Progenitor cell of endocrine pancreas (in vitro differentiated cells): ENCODE measurements at places on chromosomes 5 and 9.

DNA sequence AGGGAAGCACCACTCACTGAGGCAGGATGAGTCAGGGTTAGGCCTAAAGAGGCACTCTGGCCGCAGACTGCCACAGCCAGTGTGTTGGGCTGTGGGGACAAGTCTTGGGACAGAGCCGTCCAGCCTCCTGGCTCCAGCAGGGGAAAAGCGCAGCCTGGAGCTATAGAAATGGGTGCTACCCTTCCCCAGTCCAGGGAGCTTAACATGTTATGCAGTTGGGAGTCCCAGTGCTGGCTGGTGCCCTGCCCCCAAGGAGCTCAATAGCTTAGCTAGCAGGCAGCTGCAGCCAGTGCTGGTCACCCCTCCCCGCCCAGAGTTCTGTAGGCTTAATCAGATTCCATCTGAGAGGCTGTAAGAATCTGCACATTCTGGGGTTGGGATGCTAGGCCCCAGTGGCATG is 399.6 kb upstream of the TUSC1 start:
- no peak for DNase-seq

DNA sequence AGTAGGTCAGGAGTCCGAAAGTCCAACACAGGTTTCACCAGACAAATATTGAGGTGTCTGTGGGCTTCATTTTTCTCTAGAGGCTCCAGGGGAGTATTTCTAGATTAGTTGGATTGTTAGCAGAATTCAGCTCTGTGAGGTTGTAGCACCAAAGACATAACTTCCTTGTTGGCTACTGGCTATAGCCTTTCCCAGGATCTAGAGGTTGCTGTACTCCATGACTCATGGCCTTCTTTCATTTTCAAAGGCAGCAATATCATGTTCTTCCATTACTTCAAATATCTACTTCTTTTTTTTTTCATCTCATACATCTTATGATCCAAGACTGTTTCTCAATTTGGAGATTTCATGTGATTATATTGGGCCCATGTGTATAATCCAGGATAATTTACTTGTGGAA is 404.0 kb upstream of the FAM174A start:
- DNase-seq, result no peak

DNA sequence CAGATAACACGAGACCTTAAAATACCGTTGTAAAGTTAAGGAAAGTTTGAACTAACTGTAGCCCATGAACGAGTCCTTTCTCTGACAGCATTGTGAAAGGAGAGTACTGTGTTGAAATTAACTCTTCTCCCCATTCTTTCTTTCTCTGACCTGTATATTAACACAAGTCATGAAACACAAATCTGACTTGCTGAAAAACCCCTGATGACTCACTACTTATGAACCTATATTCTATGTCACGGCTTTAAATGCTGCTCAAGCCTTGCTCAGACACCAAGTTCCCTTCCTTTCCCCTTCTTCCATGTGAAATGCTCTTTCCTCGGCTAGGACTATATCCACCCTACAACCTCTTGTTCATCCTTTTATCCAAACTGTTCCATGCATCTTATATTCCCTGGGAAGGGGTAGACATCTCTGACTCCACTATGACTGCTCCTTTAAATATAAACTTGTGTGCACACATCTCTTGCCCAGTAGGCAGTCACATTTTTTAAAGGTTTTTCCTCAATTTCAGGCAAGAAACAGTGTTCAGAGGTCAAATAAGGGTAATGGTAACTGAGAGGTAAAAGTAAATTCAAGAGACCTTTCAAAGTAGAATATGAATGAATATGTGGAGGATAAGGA is 142.9 kb downstream of the NFIB start:
- DNase-seq, result no peak

DNA sequence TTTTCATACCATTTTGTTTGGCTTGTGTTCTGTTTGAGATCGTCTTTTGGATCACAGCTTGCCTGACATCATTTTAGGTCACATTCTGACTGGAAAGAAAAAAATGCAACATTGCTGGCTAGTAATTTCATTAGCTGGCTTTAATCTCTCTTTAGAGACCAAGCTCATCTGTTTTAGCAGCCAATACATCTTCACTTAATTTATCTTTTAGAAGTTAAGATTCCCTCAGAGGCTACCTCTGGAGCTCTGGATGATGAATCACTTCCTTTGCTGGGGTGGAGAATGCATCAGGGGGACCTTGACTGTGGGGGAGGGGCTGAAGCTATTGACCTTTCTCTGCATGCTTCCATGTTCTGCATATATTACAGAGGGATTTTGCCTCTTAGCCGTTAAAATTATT is 181.5 kb upstream of the OTULINL start:
- DNase-seq, result no peak

DNA sequence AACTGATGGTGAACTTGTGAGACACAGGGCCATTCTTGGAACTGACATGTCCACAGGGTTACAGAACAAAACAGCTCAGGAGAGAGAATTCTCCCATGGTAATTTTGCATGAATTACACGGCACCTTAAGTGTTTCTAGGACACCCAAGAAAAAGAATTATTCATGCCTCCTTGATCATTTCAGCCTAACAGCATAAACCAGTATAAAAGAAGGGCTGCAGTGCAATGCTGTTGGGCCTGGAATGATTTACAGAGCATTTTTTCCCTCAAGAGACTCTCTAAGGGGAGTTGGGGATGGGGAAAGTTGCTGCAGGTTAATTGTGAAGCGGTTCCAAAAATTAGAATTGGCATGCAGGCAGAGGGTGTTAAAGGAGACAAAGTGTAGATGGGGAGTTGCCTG is 136.4 kb upstream of the FBXL7 start:
- no peak for DNase-seq

- DNase-seq, result no peak
Measured at GRCh38 chr5:149961957-149962409, 1.4 kb downstream of the SLC26A2 start.

- DNase-seq, result no peak
Measured at GRCh38 chr9:1916655-1917054, 98.5 kb upstream of the SMARCA2 start.
